ENCODE measurements at places on chromosomes 1 and 21.

DNA sequence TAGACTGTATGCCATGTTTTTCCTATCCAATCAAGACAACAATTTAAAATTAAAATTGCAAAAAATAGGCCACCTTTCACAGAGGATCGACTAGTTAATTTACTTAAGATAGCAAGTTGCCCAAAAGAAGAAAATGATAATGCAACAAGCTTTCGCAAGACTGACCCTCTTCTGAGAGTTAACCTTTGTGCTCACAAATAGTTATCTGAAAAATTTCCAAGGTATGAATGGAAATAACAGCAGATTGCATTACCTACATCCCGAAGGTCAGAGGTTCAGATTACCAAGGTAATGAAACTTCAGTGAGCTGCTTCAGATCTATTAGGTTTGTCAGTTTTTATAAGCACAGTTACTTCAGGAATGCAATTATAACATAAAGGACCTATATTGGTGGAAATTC lies 298.0 kb downstream of the KCTD3 start:
- no peak for DNase-seq

GRCh38 chr1:174433451-174433850 lies 14.3 kb upstream of the GPR52 start:
- no peak for DNase-seq

DNA sequence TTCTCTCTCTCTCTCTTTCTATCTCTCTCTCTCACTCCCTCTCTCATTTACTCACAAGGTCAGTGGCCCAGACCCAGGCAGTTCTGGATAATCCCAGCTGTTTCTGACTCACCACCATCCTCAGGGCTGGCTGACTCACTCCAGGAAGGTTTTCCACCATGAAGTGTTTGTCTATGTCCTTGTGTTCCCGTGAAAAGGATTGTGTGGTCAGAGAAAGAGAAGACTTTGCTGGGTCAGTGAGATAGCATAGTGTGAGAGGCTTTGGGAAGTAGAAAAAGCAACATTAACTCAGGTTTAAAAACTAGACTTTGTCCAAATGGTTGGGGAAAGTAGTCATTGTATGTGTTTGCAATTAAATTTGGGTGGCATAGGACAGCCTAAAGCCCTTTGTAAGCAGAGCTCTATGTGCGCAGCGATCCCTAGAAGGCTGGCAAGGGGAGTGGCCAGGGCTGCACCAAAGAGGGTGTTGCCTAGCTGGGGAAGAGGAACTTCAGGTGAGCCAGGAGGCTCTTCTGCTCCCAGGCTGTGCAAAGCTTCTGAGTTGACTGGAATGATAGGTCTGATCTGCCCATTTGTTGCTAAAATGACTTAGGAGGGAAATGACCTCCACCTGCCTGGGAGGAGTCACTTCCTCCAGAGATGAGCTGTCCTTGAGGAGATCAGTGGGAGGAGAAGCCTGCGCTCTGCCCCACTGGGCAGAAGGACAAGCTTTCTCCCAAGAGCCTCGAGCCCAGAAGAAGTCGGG lies 4.9 kb upstream of the CAPN2 start:
- DNase-seq, result no peak

- DNase-seq, result no peak
Measured at GRCh38 chr1:5896706-5897660, 95.2 kb downstream of the NPHP4 start.

DNA sequence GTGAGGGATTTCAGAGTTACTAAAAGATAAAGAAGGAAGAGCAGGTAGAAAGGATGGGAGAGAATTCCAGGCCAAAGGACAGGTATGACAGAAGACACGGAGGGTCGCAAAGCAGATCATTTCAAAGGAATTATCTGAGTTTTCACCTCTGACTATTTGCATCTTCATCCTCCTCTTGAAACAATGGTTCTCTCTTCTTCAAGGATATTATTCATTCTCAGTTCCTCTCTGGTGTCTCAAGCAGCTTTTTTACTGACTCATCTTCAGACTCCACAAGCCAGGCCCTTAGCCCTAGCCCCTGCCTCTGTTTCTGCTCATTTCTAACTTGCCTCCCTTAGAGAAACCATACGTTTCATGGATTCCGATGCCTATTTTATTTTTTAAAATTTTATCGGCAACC lies 15.0 kb downstream of the DDX59 start:
- DNase-seq, result no peak

DNA sequence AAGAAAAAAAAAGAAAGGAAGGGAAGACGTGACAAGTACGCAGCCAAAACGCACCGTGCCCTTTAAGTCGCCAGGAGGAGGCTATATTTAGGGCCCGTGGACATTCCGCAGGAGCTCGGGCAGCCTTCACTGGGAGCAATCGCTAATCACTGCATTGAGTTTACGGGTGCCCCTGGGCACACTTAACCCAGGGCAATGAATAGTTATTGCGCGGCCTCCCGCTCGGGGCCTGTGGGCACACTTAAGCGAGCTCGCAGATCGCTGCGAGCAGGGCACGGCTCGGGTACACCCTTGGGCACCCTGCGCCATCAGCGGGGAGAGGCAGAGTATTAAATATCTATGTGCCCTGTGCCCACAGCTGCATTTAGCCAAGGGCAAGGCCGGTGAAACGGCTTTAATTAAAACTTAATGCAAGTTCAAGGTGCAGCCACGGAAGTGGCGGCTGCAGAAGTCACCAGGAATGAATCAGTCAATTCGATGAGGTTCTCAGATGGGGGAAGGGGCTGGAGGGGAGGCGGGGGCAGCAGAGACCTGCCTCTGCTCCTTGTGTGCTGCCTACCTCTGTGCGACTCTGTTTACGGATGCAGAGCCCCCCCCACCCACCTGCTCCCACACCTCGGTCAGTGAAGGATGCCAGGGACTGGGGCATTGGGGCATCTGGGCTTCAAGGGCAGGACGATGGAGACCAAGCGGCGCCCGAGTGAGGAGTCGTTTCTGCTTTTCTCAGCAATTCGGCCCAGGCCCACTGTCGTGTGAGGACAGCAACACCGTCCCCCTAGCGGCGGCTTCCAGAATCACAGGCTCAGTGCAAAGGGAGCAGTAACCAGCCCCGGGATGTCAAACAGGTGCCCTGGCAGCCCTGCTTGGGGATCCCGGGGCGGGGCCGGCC lies 51.8 kb upstream of the TARDBP start:
- no peak for DNase-seq

- no peak for DNase-seq
Measured at GRCh38 chr1:87329526-87330056, 911 bp downstream of the LMO4 start.

DNA sequence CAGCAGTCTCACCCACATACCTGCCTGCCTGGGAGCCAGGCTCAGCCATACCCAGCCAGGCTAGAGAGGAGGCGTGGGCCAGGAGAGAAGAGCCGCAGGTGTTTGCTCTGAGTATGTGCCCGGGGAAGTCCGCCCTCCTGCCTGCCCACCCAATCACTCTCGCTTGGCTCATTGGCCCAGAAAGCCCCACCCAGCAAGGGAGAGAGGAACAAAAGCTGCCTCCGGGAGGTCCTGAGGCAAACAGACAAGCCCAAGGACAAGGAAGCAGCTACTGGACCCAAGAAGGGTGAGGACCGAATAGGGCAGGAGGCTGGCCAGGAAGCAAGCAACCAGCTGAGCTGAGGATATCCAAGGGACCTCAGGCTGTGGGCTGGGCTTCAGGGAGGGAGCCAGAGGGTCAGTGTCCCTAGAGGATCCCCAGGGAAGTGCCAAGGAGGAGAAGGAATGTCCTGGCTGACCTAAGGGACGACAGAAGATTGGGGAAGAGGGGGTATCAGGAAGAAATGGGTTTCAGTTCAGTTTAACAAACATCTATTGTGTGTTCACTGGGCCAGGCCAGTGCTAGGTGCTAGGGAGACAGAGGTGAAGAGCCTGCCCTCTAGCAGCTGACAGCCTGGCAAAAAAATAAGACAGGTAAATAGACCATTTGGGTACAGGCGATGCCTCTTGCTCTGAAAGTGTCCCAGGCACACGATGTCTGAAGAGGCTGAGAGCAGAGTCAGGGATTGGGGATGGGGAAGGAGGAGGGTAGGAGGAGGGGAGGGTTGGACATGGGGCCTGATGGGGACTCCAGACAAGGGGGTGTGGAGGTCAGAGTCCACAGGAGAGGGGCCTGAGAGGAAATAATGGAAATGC lies at the start of gene GJB4:
Gene GJB4 (plus strand): TSS at position 238 of the 855 bp plus-strand sequence. CDS start 1,515 bp downstream, outside the sequence.
- no peak for DNase-seq

- DNase-seq, result no peak
Measured at GRCh38 chr1:37621326-37621870, 13.3 kb downstream of the RSPO1 start.

DNA sequence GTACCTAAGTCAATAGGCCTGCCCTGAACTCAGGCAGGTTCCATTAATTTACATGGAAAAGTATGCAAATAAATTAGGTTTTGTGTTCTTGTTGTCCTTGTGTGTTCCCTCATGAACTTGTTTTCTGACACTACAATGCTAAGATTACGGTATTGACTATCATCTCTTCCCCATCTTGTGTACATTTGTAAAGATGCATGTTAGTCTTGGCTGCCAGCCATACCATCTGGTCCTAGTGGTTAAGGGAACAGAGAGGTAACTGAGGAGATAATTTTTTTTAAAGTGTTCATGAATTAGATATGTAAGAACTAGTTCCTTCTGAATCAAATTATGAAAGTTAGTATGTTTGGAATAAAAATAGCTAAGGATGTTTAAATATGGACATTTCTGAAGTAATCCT lies 167.6 kb upstream of the ADAMTS5 start:
- no peak for DNase-seq

DNA sequence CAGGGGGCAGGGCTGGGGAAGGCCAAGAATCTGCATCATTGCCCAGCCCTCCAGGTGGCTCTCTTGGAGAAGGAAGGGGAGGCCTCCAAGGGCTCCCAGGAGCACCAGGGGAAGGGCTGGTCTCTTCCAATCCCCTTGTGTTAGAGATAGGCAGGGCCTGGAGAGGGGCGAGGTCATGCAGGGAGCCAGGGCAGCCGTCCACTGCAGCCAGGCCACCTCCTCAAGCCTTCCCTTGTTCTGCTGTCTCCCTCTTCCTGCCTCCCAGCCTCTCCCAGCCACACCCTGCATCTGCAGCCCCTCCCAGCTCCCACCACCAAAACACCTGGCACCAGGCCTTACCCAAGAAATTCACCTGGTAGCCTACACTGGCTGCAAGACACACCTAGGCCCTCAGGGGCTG lies 105.3 kb upstream of the IFFO2 start:
- no peak for DNase-seq

GRCh38 chr1:61142726-61143500 lies 60.6 kb downstream of the NFIA start:
- DNase-seq, result no peak

- no peak for DNase-seq
Measured at GRCh38 chr1:88647749-88648415, 36.2 kb upstream of the PKN2 start.

GRCh38 chr1:227946624-227947385 lies 927 bp downstream of the WNT9A start:
- DNase-seq, result no peak

DNA sequence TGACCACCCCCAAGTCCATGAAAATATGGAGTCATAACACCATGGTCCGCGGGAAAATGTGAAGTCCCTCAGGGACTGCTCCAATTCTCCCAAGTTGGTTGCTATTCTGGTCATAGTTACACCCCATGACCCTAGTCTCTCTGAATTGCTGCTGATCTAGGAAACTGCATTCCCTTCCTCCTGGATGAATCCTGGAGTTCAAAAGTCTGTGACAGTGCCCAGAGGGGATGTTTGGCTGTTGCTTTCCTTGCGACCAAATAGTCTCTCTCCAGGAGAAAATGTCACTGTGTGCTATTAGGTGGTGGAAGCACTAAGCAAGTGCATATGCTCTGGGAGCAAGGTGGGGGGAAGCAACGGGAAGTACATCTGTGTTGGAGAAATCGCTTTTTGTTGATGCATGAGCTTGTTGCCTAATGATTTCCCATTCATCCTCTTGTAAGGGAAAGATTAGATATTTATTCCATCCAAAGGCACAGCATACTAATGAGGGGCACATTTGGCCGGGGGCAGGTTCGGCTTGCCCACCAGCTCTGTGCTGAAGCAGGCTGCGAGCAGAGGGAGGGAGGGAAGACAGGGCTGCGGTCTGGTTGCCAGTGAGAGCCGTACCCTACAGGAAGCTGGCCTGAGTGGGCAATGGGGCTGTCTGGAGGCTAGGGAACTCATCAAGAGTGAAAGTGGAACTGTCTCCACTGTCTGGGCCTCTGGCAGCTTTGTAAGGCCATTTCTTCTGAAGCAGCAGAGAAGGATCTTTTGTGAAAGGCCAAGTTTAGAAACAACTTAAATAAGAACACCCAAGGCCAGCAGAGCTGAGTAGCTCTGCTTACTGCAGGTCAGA lies 27.2 kb downstream of the SYT6 start:
- no peak for DNase-seq

DNA sequence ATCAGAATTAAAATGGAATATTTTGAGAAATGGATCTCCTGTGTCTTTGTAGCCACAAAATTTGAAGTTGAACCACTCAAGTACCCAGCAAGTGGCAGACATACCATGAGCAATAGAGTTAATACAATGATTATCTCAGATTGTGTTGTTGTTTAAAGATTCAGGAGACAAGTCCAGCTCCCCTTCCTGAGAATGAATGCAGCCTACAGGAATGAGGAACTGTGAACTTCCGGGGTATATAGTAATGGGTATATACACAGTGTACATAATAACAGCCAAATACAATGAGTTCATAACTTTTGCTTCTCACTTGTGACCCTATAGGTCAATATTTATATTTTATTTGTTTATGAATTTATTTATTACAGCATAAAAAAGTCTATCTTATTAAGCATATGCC lies 445.0 kb downstream of the SETD4 start:
- no peak for DNase-seq

DNA sequence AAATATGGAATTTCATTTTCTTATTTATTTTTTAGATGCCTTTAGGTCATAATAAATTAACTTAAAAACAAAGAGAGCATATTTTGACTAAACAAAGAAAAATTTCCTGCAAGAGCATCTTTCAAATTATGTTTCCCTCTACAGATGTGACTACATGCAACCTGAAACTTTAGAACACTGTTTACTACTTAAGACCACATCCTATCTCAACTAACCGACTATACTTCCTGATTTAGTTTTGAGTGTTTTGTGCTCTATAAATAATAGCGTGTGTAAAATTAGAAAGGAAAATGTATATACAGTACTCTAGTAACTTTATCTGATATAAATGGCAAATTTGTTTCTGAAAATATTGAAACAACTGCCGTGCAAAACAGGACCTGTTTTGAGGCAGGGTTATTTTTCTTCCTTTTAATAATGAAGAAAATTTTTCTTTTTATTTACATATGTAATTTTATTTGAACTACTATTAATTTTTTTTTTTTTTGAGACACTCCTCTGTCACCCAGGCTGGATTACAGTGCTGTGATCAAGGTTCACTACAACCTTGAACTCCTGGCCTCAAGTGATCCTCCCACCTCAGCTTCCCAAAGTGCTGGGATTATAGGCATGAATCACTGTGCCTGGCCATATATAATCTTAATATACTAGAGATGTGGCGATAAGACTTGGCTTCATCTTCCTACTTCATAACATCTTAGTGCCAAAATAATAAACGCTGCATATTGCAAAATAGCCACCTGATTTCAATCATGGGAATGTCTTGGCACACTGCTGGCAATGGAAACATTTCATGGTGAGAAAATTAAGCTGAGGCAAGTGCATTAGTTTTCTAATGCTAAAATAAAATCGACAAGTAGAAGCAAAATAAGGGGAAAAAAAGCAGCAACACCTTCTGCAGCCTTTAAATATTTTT lies 12.3 kb downstream of the ZRANB2 start:
- DNase-seq, result no peak
